Left renal cortex interstitium (tissue), 4 donors: ENCODE measurements at places on chromosomes 2 and 18. TPM values are rescaled to one million over a fixed set of nuclear protein-coding genes. Genes with fewer than 3 reads are reported as not detected.

The TGFA gene
- 14.9 TPM for polyA plus RNA-seq

The REG3G gene
- polyA plus RNA-seq: not detected

DNA sequence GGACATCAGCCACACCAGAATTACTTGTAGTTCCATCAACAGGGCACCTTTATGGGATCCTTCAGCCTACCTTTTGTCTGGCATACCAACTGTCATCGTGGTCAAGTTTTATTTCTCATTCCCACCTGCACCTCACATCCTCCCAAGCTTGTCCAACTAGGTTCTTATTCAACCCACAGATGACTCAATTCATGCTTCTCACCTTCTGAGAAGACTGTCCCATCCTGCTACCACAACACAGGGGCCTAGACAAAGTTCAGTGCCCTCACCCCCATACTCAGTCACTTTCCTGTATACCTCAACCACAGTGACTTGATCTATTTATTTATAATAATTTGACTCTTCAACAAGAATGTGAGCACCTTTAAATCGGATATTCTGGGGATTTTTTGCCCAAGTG lies 114.4 kb upstream of the ACVR1C start:
- no peak for DNase-seq

GRCh38 chr2:232142049-232142448 lies 180.5 kb downstream of the DIS3L2 start:
- DNase-seq: no peak

The ITGA6 gene
- 94.0 TPM for polyA plus RNA-seq

DNA sequence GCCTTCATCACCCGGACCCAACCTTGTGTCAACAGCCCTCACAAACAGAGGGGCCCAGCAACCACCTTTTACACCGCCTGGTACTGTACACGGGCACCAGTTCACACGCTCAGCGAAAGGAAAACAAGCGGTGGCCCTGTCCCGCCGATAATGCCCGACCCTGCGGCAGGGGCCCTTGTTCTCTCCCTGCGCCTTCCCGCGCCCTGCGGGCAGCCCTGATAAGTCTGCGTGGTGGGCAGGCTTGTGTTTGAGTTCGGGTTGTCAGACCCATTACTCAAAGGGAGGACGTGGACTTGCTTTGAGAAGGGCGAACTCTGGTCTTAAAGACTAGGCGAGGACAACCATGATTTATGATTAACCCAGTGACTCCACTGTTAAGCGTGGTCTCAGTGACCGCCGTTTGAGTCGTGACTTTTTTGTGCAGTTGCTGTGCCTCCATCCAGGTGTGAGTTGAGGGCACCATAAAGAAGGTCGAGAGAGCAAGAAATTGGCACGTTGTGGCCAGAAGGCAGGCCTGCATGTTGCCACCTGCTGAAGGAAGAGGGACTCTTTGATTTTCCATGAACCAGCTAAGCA lies 167.4 kb upstream of the GATA6 start:
- no peak for DNase-seq

DNA sequence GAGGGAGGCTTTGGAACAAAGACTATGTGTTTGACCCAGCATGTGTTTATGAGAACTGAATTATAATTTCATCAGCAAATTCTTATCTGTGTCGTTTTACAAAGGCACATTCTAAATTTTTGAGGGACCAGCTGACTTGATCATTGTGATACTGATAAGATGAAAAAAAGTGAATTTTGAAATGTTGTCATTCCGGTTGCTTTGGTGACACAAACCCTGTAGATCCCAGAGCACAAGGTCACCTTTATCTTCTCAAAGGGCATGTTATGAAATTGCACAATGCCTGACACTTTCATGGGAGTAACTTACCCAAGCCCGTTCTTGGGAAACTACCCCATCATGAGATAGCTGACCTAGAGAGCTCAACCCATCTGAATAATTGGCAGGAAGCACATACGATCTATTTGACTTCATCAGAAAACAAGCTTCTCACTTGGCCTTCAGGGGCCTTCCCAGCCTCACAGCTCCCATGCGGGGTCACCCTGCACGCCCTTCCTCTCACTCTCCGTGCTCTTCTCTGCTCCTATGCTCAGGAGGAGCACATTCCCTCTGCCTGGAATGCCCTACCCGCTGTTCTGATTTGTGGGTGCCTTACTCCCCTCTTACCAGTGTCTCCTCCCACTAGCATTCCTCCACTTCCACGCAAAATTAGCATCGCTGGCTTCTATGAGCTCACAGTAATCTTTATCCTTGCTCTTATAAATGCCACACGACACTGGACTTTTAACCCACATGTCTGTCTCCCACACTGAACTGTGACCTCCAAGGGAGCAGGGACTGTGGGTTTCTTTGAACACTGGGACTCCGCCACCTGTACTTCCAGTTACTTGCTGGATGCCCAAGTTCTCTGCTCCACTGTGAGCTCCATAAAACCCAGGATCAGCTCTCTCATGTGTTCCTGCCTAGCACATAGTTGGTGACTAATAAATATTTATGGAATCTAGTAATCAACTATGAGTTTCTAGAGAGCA lies 555.8 kb upstream of the ID2 start:
- no peak for DNase-seq

The KLHL29 gene
- polyA plus RNA-seq: 11.0 TPM

The TMEM17 gene
- polyA plus RNA-seq: 7.1 TPM

- DNase-seq: no peak
Observed at GRCh38 chr2:60351802-60352201, 201.7 kb downstream of the BCL11A start.

GRCh38 chr18:79525556-79526467 lies 130.1 kb downstream of the NFATC1 start:
- no peak for DNase-seq
